ENCODE measurements at places on chromosomes 4 and X.

- no peak for DNase-seq
Measured at GRCh38 chr4:25551605-25552004, 104.0 kb upstream of the SLC34A2 start.

GRCh38 chrX:1902901-1903235 is 288.0 kb downstream of the ASMT start:
- no peak for DNase-seq

DNA sequence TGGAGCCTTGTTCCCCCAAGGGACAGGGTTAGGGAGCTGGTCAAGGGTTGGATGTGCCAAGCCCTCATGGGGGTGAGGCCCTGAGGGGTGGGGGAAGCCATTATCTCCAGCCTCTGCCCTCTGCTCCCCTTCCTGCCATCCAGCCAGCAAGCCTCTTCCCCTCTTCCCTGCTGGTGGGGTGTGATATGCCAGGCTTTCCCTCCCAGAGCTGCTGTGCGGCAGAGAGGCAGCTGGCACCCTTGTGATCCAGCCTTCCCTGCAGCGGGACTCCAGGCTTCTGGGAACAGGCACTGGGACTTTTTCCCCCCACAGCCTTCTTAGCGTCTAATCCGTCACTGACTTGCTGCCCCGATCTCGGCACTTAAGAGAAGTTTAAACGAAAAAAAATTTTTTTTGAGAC is 6.3 kb downstream of the SSR4 start:
- no peak for DNase-seq

- no peak for DNase-seq
Measured at GRCh38 chr4:68272860-68273259, 27.4 kb upstream of the TMPRSS11B start.

DNA sequence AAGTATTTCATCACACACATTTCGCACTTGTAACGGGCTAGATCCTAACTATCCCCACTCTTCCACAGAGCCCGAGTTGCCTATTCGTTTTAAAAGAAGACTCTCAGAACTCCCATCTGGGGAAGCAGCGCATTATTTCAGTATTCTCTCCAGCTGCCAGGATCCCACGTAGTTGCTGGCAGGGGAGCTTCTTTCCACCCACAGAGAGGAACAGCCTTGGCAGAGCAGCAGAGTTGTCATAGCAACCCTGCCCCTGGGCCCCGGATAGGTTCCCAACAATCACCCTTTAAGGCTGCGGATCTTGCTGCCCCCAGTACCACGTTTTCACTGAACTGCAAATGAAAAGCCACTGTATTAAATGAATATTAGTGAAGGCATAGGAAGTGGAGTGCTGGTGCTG is 106.7 kb downstream of the GPM6A start:
- DNase-seq = no peak

- no peak for DNase-seq
Measured at GRCh38 chr4:3658530-3658913, 107.7 kb upstream of the ADRA2C start.

- no peak for DNase-seq
Measured at GRCh38 chr4:84952004-84952403, 14.5 kb downstream of the WDFY3 start.

DNA sequence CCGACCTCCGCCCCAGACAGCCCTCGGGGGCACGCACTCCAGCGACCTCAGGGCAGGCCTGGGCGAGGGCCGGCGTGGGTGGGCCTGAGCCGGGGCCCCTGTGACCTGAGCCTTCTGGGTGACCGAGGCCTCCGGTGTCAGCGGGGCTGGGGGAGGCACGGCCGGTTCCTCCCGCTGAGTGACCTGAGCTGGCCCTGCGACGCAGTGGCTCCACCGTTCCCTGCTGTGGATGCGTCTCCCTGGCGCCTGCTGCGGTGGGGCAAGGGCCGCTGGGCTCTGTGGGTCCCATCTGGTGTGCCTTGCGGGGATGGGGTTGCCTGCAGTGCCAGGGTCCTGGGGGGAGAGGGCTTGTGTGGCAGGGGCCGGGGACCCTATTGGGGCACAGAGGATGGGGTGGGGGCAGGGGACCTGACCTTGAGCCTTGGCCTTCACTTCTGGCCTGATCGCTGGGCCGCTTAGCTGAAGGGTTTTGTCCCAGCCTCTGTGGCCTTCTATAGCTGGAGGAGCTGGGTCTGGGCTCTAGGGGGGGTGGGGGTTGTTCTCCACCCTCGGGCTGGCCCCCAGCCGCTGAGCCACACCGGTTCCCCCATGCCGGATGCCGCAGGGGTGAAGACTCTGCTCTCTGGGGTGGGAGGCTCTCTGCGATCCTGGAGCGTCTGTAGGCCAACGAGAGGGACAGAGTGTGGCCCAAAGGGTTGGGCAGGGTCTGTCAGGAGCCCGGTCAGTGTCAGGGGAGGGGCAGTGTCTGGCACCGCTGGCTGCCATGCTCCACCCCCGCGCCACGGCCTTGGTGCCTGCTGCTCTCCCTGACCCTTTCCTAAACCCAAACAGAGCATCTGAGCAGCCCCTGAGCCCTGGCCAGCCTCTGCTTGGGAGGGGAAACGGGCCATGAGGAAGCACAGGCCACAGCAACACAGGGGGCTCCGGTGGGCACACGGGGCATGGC is 2.3 kb downstream of the NAT8L start:
- no peak for DNase-seq

DNA sequence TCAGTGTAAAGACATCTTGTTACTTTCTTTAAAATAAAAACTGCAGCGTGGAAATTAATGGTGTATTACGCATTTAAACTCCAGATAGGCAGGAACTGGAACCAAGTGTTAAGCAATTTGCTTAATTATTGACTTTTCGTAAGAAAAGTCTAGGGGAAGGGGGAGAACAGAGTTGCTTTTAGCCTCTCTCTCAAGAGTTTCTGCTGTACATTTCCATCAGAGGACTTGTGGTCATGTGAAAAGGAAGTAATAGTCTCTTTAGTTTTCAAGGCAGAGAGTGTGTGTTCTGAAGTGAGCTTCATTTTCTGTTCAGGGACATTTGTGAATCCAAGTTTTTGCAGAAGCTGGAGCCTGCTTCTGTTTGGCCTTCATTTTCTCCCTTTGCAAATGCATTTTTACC is 127.2 kb downstream of the UBE2K start:
- DNase-seq = no peak

DNA sequence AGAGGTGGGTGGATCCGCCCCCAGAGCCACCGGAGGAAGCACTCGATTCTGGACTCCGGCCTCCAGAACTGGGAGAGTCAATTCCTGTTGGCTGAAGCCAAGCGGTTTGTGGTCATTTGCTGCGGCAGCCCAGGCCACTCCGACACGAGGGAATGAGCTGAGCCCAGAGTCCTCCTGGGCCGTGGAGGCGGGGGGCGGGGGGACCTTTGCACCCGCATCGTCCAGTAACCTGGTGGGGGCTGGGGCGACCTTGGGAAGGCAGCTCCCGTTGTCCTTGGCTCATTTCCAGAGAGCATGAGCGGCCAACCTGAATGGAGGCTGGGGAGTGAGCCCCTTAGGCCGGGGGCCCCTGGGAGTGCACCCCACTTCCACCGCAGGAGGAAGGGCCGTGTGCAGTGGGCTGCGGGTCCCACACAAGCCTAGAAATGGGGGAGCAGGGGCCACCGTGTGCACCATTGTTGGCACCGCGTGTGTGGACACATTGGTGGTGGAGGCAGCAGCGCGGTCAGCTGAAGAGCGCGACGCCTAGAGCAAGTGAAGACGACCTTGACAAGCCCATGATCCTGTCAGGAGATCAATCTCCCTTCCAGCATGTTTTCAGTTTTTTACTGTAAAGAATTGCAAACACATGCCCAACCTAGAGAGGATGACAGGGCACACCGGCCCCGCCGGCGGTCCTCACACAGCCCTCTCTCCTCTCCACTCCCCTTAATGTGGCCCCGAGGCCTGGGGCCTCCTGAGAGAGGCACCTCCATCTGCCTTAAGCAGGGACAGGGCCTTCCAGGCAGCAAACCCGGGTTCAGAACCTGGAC is 19.9 kb upstream of the DUSP9 start:
- DNase-seq = no peak

- no peak for DNase-seq
Measured at GRCh38 chr4:113445286-113445685, 316.3 kb downstream of the CAMK2D start.

- DNase-seq = no peak
Measured at GRCh38 chr4:107473126-107473525, 246.9 kb downstream of the PAPSS1 start.

GRCh38 chr4:176009254-176009653 is 56.4 kb upstream of the WDR17 start:
- DNase-seq = no peak

DNA sequence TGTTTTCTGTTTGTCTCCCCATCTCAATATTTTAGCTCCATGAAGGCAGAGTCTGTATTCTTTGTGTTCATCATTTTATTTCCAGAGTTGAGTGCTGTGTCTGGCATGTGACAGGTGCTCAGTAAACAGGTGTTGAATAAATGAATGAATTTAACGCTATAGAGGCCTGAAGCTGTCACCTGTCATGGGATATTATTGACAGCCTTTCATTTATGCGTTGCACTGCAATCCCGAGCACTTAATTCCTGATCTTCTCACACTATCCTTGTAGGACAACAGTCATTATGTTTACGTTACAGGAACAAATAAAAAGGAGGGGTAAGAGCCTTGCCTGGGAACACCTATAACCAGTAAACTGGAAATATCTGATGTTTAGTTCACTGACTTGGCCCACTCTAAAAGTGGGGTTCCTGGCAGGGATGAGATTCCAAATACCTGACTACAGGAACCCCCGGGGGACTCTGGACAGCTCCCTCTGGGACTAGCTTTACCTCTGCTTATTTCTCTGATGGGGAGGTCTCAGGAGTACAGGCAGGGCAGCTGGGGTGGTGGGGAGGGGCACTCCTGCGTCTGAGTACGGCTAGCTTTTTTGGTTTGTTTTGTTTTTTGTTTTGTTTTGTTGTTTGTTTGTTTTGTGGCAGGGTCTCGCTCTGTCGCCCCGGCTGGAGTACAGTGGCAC is 36.6 kb downstream of the SEL1L3 start:
- DNase-seq = no peak

DNA sequence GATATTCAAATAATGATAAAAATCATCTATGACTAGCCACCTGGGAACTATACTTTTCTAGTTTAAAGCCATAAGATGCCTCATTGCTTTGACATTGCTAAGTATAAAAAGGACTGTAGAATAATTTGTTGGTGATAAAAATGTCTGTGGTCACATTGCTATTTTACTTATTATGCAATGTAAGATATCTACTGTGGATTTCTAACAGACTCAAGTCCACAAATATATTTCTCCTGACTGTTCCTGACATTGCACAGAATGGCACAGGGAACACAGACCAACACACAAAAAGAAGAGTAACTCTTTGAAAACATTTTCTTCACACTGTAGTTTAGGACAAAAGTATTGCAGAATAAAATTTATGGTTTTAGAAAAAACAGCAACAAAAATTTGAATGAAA is 2.2 kb upstream of the TMPRSS11E start:
- DNase-seq = no peak

GRCh38 chrX:135973548-135974278 is at the start of gene MMGT1:
TSS of gene MMGT1 (minus strand) at chrX:135973988. CDS start at chrX:135973675, 313 bp downstream.
- DNase-seq = peak; percentile 80

DNA sequence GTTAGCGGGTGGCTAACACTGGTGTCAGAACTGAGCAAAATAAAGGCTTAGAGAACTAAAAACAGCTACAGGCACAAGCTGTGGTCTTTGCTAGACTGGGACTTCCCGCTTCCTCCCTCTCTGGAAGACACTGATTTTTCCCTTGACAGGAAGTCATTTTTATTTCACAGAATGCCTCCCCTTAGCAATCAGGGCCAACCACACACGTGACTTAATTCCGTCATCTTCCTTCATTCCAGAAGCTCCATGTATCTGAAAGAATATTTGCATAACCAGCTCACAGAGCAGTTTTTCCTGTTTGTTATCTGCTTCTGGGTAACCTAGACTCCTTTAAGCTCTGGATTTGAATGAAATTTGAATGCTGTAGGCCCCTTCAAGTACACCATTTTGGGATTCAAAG is 327.5 kb upstream of the FRG1 start:
- DNase-seq = no peak

- DNase-seq = no peak
Measured at GRCh38 chr4:4333265-4333706, 43.2 kb downstream of the ZBTB49 start.

- DNase-seq = no peak
Measured at GRCh38 chr4:113899271-113900070, 80.0 kb downstream of the ARSJ start.

DNA sequence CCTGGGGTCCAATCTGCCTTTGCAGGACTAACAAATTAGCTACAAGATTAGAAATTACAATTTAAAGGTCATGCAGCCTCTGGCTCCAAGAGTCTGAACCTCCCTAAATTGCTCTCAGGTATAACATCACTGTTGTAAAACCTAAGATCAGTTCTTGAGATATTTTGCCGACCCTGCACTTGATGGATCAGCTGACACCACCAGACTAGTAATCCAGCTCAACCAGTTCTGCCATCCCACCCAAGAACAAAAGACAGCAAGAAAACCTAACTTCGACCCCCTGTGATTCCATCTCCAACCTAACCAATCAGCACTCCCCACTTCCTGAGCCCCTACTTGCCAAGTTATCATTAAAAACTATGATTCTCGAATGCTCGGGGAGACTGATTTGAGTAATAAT is 323.0 kb upstream of the BOD1L1 start:
- DNase-seq = no peak

DNA sequence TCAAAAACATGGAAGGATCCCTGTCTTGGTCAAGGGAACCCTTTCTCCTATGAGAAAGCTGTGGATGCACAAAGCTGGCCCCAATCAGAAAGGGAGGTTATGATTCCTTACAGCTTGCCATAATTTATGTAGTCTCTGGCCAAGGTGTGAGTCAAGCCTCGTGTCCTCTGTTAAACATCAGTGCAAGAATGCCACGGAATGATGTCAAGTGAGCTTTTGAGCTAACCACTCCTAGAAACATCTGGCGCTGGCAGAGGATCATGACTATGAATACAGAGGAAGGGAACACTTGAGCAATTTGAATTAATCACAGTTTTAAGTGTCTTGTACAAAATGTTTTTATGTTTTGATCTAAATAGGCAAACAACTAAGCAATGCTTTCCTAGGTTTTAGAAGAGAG is 51.5 kb upstream of the RAP2C start:
- DNase-seq = no peak

DNA sequence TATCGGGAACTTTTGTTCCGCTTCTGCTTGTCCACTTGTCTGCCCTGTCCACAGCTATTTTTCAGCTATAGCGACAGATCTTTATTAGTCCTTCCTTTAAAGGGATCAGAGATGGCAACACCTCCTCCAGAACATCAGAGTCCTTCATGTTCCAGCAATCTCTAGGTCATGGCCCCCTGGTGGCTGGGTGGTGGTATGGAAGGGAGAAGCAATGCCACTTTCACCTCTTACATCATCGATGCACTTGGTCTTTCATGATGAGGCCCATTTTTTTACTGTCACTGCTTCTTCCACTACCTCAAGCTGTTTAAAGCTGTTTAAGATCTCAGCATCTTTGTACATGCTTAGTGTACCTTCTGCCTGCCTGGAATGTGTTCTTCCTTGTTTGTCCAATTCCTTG is 106.7 kb downstream of the ARHGAP6 start:
- DNase-seq = peak; percentile 11

- no peak for DNase-seq
Measured at GRCh38 chrX:106718709-106719108, 7.8 kb upstream of the RNF128 start.

Measured in hematopoietic multipotent progenitor cell treated with erythropoietin and hydrocortisone succinate and interleukin-3 and kit ligand, for 17 days (in vitro differentiated cells).